CD4-positive, CD25-positive, alpha-beta regulatory T cell (primary cell): ENCODE measurements at places on chromosomes 2 and 18. TPM values are rescaled to one million over a fixed set of nuclear protein-coding genes. Genes with fewer than 3 reads are reported as not detected.
A peak's percentile ranks its signal among the peaks of the same experiment; 100 is the strongest.

DNA sequence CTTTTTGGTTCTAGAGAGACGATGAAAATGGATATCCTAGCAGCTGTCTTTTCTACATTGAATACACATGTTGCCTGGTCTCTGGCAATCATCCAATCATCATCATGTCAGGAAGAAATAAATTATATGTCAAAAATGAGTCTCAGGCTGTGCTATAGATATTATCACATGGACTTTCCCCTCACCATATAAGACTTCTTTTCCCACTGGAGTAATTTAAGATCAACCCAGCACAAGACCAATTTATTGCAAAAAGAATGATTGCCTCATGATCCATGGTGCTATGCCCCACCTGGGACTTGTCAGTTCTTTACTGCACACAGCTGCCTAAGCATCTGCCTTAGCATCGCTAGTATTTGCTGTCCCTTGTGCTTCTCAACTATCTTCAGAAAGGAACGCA is 783.7 kb upstream of the TMEFF2 start:
- H3K4me3 ChIP-seq: no peak overlapping the region
- H3K27me3 ChIP-seq: no peaks in the 10 kb centered on the region
- H3K27ac ChIP-seq: no peak overlapping the region
- no peaks in the 10 kb centered on the region for H3K4me1 ChIP-seq
- H3K36me3 ChIP-seq: no peaks in the 10 kb centered on the region

Gene STEAP3
- not detected for total RNA-seq

DNA sequence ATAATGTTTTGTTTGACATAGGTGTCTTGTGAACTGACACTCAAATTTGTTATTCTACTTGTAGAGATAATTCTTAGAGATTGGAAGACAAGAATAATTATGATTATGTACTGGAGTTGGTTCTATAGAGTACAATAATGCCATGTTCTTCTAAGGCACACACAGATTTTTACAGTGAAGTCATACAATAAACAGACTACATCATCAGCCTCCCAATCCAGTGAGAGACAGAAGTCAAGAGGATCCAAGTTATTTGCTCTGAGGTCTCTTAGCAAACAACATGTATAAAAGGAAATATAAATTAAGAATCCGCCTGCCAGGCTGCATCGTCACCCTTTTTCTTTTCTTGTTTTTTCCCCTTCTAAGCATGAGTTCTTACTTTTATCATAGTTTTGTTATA is 613.5 kb upstream of the SETBP1 start:
- H3K36me3 ChIP-seq: no peaks in the 10 kb centered on the region
- no peaks in the 10 kb centered on the region for H3K4me1 ChIP-seq

GRCh38 chr2:212811036-212811805 is 272.6 kb upstream of the ERBB4 start:
- no peak for DNase-seq
- H3K4me1 ChIP-seq: no peaks in the 10 kb centered on the region
- H3K27ac ChIP-seq: no peak overlapping the region
- H3K36me3 ChIP-seq: no peaks in the 10 kb centered on the region
- H3K27me3 ChIP-seq: no peaks in the 10 kb centered on the region

Gene KCNS3
- not detected for total RNA-seq

- H3K27me3 ChIP-seq: peaks cover 2% of the 10 kb centered on the region
- H3K4me1 ChIP-seq: no peaks in the 10 kb centered on the region
- H3K4me3 ChIP-seq: no peak overlapping the region
- no peaks in the 10 kb centered on the region for H3K36me3 ChIP-seq
- no peak overlapping the region for H3K27ac ChIP-seq
Observed at GRCh38 chr18:57844319-57844718, 41.2 kb upstream of the ATP8B1 start.

- no peak for DNase-seq
- no peaks in the 10 kb centered on the region for H3K4me1 ChIP-seq
- no peak overlapping the region for H3K27ac ChIP-seq
- H3K36me3 ChIP-seq: no peaks in the 10 kb centered on the region
- H3K4me3 ChIP-seq: no peak overlapping the region
Observed at GRCh38 chr18:28115149-28115550, 61.8 kb downstream of the CDH2 start.

Gene GPBAR1
- 1.2 TPM for total RNA-seq

- peak overlapping the region; percentile 84 for H3K27ac ChIP-seq
- no peak for DNase-seq
- no peaks in the 10 kb centered on the region for H3K27me3 ChIP-seq
- no peak overlapping the region for H3K4me3 ChIP-seq
- H3K4me1 ChIP-seq: peaks cover 63% of the 10 kb centered on the region
Observed at GRCh38 chr2:10327896-10328669, 25.4 kb downstream of the HPCAL1 start.

Gene SH2D6
- total RNA-seq: 0.25 TPM

DNA sequence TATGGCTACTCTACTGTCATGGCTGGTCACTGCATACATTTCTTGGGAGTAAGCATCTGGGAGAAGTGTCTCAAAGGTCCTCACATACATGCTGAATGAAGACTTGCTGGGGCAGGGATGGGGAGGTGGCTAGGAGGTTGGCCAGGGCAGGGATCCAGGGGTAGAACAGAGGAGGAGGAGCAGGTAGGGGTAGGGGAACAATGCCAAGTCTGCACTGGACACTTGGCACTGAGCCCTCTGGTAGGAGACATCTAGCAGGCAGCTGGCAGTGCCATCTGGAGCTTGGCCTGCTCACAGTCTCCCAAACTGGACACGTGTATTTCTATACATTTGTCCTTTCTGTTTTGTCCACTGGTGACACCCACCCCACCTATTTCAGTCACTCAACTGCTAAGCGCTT is 62.7 kb upstream of the REV1 start:
- H3K4me1 ChIP-seq: no peaks in the 10 kb centered on the region
- no peaks in the 10 kb centered on the region for H3K27me3 ChIP-seq
- H3K4me3 ChIP-seq: no peak overlapping the region
